ENCODE measurements at places on chromosomes 1 and 21.

GRCh38 chr21:27371975-27372331, 405.1 kb upstream of the ADAMTS5 start:
- no peak for DNase-seq

DNA sequence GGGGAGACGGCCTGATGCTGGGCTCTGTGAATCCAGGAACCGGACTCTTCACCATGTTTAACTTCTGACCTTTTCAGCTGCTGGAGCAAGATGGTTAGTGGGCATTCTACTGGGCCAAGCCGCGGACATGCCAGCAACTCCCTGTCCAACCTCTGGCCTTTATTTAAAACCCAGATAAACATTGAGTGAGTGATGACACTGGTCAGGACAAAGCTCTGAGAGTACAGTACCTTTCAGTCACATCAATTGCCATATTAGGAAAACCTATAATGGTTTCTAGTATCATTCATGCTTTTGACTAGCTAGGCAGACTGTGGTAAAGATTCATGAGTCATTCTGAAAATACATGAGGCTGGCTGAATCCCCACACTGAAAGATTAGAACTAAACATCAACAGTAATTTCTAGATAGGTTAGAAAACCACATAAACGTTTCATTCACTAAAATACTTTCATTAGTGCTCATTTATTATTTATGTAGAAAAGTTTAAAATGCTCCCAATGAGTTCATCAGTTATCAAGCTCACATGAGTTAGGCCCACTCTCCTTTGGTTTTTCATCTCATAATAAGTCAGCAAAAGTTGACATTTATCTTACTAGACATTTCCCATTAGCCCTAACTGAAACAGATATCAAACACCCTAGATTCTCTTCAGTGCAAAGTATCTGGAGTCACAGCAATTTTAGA, 7.1 kb upstream of the ACTA1 start:
- DNase-seq = no peak

DNA sequence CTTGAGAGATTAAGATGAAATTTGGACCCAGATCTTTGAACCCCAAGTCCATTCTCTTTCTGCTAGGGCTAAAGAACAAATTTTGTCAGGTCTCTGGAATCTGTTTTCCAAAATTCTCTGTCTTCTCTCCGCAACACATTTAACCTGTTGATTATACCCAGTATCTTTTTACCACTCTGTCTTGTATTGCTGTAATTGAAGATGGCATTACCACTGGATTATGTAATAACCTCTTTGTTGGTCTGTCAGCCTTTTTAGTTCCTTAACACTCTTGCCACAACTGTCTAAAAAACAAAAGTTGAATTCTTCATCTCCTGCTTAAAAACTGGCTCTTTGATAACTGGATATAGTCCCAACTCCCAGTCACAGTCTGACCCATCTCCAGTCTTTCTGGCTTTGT, 3.0 kb downstream of the SRP9 start:
- peak; percentile 55 for DNase-seq

GRCh38 chr1:1173061-1173792, 453 bp upstream of the TTLL10 start:
- no peak for DNase-seq

- DNase-seq = no peak
These were observed 231.9 kb downstream of the TOMM20 start for GRCh38 chr1:234896477-234897389.

Measured in inflammatory macrophage treated with lipopolysaccharide for 4 hours (primary cell).